ENCODE measurements at places on chromosomes 3 and 15.

DNA sequence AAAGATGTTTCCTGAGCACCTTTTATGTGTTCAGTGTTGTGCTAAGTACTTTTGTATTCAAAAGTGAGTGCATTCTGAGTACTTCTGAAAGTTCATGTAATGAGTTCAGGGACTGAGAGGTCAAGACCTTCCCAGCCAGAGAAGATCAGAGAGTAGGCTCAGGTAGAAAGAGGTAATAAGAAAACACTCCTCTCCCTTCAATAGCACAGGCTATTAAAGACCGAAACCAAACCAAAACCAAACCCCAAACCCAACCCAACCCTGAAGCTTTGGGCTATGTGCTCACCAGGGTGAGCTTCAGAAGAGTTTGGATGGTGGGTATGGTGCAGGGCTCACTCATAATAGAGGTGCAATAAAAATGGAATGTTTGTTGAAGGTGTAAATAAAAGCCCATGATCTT, 76.7 kb upstream of the FAM3D start:
- DNase-seq = no peak

- DNase-seq = no peak
Measured at GRCh38 chr15:70291305-70292075, 193.8 kb upstream of the TLE3 start.

GRCh38 chr3:28348265-28348628, 274 bp upstream of the ZCWPW2 start:
- no peak for DNase-seq

DNA sequence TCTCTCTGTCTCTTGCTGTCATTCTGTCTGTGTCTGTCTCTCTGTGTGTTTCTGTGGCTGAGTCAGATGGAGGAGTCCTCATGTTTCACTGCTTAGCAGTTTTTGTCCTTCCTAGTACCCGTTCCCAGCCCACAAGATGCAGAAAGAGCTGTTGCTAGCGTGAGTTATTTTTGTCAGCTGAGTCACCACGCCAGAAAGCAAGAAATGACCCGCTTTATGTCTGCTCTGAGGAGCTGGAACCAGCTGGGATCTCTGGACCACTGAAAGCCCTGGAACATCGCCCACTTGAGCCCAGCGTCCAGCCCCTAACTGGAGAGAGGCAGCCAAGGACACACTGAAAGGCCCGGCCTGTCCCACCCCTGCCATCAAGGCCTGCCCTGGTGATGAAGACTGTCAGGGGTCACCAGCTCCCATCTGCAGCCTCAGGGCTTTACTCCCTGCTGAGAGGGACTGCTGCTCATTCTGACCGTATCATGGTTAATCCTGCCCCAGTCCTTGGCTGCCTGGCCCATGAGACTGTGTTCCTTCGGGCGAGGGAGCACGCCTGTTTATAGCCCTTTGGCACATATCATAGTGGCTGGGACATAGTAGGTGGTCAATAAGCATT, 101.7 kb upstream of the TPM1 start:
- DNase-seq = peak; percentile 98

DNA sequence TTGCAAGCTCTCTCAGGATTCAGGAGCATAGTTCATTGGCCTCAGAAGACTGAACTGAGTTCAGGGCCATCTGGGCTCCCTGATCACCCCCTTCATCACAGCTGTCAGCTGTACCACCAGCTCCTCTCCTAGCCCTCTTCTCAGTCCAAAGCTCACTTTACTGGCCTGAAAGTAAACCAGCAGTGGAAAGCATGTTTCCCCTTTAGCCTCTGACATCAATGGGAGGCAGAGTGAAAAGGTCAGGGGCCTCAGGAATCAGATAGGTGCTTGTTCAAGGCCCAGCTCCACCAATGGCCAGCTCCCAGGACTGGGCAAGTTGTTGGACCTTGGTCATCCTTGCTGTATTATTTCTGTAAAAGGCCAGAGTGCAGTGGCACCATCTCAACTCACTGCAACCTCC, 223.4 kb downstream of the TLE3 start:
- DNase-seq = no peak

- DNase-seq = peak; percentile 55
Measured at GRCh38 chr3:142987080-142987700, 14.2 kb upstream of the U2SURP start.

DNA sequence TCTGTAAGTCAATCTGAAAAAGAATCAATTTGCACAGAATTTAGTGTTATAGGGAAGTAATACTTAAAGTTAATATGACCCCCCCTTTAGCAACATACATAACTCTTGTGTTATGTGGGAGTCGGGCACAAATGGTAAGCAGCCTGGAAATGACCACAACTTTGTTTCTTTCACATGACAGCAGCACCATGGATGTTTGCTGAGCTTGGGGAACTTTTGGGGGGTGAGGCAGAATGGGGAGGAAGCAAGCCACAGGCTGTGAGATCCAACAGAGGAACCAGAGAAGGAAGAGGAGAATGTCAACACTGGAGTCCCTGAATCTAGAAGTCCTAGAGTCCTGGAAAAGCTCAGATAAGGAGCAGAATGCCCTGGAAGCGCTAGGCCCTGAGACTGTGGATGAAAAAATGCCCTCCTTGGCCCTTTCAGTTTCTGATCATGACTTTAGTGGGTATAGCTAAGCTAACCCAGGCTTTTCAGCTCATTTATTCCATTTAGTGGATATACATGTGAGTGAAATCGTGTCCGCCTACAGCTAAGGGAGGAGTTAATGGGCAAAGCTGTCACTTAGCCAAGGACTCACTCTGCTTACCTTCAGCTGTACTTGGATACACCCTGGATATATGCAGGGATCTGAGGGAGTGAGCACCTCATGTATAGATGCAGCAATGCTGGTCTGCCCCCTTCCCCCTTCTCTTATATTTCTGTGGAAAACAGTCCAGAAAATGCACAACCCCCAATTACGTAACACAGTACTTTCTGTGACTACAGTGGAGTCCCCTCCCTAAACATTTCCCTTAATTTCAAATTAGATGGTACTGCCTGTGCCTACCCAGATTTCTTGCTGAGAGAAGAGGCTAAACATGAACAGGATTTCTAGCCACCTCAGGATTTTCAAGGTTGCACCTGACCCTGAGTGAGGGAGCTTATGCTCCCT, 39.1 kb downstream of the CFAP91 start:
- no peak for DNase-seq
